CMK (cell line): ENCODE measurements at places on chromosomes 16 and 17.

- no peak for DNase-seq
Measured at GRCh38 chr17:65751263-65751662, 189.8 kb upstream of the AXIN2 start.

DNA sequence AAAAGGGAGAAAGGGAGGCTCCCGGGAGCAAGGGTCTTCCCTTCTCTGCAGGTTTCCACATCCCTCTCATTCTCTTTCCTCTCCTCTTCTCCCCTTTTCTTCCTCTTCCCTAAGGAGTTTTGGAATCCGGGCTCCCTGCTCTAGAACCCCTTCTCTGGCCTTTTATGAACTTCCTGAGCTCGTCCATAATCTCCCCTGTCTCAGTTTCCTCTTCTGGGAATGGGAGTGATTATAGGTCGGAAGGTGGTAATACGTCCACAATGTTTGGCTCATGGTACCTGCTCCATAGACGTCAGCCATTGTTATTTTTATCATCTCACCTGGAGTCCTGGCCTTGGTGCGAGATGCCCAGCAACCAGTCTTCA, 467 bp upstream of the EMP2 start:
- DNase-seq: no peak

DNA sequence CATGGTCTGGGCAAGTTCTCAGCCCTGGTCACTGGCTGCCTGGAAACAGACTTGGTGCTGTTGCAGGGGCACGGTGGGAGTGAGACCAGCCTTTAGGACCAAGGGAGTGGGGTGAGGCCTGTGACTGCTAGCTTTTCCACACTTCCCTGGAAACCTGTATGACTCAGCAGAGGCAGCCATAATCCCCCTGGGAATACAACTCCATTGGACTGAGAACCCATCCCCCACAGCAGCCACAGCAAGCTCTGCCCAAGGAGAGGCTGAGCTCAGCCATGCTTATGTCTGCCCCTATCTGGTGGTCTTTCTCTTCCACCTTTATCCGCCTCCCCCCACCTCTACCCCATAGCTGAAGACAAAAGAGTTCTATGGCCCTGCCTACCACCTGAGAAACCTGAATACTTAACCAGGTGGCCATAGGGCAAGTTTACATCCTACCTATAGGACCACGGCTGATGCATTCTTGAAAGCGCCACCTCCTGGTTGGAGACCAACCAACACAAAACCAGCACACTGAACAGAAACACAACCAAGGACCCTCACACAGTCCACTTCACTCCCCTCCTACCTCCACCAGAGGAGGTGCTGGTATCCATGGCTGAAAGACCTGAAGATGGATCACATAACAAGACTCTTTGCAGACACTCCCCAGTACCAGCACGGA, 816.2 kb upstream of the SOX9 start:
- no peak for DNase-seq

DNA sequence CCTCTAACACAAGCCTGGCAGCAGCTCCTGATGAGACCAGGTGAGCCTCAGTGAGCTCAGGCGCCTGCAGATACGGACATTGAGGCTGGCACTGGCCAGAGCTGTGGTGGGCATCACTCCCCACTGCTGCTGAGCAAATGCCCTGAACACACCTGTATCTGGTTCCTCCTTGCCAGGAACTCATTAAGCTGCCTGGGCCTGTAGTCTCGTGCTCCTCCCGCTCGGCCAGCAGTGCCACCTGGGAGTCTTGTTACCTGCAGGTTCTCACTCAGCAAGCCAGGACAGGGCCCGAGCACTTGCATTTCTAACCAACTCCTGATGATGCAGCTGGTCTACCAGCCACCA, 13.3 kb downstream of the EIF4A3 start:
- no peak for DNase-seq

GRCh38 chr17:1776328-1776727, 14.5 kb downstream of the SERPINF1 start:
- DNase-seq: no peak

GRCh38 chr17:81803728-81804558, at the start of gene GCGR:
TSS of gene GCGR (plus strand) at chr17:81804150. CDS start at chr17:81809019, 4,869 bp downstream.
- DNase-seq: no peak

- DNase-seq: no peak
Measured at GRCh38 chr17:68441070-68441770, 16.1 kb downstream of the WIPI1 start.

- no peak for DNase-seq
Measured at GRCh38 chr17:61427567-61427966, 24.7 kb upstream of the TBX4 start.

DNA sequence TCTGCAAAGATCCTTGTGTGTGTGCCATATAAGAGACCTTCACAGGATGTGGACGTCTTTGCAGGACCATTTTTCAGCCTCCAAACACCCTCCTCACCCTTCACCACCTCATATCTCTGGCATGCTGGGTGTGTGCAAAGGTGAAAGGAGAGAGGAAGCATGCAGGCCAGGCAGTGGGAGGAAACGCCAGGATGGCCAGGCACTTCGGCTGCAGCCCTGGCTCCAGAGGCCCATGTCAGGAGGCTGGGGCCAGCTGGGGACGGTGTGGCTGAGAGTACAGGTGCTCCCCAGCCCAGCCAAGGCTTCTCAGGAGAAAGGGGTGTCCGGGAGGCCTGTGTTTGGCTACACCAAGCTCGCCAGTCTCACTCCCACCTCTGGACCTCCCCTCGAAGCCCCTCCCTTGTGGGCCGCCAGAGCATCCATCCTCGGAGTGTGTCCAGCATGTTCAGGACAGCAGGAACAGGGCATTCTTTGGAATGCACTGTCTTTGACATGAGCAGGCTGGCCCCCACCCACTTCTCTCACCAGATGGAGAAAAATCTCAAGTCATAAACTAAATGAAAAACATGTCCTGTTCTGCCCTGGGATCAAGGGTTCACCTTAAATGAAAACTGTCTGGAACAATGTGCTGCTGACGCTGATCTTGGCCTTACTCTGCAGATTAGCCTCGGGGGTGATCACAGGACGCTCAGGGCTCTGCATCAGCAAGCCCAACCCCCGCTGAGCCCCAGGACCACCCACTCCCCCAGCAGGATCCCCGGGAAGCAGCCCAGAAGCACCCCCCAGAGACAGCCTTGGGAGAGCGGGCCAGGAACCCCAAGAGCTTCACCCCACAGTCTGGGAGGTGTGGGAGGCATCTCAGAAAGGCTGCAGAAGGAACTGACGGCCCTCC, 15.9 kb downstream of the PEMT start:
- DNase-seq: no peak

DNA sequence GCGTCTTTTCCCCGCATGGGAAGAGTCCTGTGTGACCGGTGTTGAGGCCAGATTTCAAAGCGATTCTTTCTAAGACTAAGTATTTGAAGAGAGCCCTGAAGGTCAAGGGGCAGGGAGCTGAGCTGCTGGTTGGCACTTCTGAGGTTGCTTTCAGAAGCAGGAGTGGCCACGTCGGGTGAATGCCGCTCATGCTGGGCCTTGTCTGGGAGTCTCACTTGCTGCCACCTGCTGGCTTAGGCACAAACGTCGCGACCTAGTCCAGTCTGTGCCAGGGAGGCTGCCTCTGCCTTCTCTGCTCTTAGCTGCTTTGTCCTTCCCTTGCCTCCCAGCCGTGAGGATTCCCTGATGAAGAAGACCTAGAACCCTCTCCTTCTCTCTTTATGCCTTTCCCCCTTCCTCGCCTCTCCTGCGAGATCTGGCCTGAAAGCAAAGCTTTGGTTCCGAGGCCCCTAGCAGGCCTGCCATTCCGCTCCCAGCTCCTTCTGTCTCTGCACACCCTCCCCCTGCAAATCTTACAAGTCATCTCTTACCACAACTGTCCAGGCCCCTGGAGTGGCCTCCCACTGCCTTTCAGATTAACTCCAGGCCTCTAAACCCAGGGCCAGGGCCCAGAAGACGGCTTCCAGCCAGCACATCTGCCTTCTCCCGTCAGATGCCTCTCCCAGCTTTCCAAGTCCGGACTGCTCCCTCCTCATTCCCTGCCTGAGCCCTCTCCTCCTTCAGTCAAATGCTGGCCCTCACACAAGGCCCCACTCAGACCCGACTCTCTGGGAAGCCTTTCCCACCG, 11.4 kb downstream of the CTNS start:
- no peak for DNase-seq

- DNase-seq: no peak
Measured at GRCh38 chr16:1290860-1291575, 18.4 kb upstream of the UBE2I start.

GRCh38 chr16:54026456-54026855, 260.1 kb downstream of the IRX3 start:
- DNase-seq: no peak

DNA sequence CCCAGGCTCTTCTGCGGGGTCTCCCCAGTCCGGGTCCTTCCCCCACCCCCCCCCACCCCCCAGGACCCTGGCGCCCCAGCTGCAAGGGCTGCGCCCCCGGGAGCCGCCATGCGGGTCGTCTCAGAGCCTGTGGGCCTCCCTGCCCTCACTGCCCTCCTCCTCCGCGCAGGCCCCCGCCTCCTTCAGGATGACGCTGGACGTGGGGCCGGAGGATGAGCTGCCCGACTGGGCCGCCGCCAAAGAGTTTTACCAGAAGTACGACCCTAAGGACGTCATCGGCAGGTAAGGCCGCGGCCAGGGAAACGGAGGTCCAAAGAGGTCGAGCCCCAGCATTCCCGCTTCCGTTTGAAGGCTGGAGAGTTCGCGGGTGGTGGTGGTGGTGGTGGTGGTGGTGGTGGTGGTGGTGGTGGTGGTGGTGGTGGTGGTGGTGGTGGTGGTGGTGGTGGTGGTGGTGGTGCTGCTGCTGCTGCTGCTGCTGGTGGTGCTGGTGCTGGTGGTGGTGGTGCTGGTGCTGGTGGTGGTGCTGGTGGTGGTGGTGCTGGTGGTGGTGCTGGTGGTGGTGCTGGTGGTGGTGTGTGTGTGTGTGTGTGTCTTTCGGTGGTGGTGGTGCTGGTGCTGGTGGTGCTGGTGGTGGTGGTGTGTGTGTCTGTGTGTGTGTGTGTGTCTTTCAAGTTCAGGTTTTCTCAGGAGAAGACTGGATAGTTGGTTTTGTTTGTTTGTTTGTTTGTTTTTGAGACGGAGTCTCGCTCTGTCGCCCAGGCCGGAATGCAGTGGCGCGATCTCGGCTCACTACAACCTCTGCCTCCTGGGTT, 615 bp downstream of the PHKG2 start:
- DNase-seq: peak; percentile 40

DNA sequence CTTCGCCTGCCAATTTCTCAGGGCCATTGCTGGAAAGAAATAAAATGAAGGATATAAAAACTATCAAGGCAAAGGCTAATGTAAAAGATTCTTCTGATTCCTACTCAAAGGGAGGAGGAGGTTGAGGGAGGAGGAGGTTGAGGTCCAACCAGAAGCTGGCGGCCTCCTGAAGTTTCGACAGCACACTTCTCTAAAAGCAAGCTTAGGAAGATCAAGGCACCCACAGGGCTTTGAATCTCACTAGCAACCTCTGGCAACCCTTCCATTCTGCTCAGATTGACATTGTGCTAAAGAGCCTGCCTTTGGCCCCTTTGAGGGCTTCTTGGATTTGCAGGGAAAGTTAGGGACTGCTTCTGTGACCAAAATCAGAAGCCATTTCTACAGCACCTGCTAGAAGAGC, 81.5 kb upstream of the TNRC6C start:
- DNase-seq: no peak

DNA sequence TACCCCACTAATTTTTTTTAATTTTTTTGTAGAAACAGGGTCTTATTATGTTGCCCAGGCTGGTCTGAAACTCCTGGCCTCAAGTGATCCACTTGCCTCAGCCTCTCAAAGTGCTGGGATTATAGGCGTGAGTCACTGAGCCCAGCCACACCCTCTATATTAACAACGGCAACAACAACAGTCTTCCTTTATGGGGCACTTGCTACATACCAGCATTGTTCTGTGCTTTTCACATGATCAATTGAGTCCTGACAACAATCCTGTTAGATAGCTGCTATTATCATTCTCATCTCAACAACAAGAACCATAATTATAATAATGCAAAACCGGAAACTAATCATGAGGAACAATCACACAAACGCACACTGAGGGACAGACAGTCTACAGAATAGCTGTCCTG, 12.6 kb upstream of the ARL5C start:
- DNase-seq: no peak

GRCh38 chr17:41600318-41600717, 12.2 kb downstream of the KRT16 start:
- no peak for DNase-seq

DNA sequence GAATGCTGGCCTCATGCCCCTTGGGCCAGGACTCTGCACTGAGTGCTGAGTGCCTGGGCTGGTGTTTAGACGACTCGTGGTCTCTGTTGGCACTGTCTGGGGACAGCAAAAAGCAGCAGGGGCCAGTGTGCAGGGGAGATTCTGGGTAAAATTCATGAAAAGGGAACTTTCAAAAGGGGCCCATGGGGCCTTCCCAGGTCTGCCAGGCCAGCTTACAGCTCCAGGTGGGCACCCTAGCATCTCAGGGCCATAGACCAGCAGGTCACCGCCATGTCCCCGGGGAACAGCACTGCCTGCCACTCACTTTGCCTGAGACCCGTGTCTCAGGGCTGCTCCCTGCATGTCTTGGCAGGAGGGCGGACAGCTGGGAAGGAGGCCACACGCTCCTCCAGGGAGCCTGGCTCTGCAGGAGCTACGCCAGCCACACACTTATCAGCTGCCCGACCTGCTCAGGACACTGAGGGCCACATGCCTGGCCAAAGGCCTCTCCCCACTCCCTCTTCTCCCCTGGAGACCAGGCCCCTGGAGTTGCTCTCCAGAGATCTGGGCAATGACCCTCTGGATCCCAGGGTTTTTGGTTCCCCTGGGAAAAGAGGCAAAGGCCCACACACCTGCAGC, 8.8 kb upstream of the FASN start:
- DNase-seq: no peak

DNA sequence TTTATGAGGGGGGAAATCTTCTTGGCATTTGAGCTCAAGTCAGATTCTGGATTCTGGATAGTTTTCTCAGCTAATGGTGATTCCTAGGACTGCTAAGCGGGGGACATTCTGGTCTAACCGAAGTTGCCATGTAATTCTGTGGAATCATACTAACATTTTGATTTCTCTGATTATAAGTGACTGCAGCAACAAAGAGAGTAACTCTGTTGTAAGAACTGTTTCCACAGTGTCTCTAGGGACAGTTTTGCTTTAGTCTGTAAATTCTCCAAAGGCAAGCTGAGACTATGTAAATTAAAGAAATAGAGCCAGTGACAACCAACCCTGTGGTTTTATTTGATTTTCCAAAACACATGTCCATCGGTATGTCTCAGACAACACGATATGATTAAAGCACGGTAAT, 286.2 kb downstream of the IRX3 start:
- no peak for DNase-seq

GRCh38 chr17:29090750-29091605, 48.0 kb downstream of the PIPOX start:
- DNase-seq: no peak
